ENCODE measurements at places on chromosomes 7 and 10.

- no peak for DNase-seq
These were observed 1.2 kb upstream of the MAD1L1 start for GRCh38 chr7:2233926-2234325.

GRCh38 chr10:69061305-69062161, 26.4 kb upstream of the SRGN start:
- peak; percentile 37 for DNase-seq

DNA sequence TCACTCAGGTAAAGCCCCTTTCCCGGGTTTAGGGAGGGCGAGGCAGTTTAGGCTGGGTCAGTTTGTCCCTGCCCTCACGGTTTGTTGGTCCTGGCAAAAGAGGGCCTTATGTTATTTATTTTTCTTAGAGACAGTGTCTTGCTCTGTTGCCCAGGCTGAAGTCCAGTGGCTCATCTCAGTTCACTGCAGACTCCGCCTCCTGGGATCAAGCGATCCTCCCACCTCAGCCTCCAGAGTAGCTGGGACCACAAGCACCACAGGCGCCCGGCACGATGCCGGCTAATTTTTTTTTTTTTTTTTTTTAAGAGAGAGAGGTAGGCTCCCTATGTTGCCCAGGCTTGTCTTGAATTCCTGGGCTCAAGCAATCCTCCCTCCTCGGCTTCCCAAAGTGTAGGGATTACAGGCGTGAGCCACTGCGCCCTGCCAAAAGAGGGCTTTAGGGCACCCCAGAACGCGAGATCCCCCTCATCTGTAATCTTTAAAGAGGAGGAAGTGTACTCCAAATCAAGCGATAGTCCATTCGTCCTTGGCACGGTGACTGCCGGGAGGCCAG, 626 bp upstream of the BMS1 start:
- DNase-seq, result no peak

DNA sequence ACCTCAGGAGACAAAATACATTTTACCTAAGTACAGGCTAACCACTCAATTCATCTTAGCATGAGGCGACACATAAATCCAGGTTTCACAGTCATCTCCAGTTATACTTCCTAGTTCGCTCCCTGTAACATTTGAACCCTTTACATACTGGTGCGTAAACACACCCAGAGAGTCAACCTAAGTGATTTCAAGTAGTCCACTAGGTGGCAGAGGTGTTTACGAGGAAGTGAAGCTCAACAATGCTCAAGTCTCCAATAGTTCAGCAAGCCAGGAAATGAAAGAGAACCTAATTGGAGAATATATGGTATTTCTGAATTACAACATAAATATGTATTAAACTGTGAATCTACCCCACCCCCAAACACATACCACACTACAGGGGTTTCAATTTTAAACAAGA, 76.3 kb upstream of the ABCB5 start:
- no peak for DNase-seq

DNA sequence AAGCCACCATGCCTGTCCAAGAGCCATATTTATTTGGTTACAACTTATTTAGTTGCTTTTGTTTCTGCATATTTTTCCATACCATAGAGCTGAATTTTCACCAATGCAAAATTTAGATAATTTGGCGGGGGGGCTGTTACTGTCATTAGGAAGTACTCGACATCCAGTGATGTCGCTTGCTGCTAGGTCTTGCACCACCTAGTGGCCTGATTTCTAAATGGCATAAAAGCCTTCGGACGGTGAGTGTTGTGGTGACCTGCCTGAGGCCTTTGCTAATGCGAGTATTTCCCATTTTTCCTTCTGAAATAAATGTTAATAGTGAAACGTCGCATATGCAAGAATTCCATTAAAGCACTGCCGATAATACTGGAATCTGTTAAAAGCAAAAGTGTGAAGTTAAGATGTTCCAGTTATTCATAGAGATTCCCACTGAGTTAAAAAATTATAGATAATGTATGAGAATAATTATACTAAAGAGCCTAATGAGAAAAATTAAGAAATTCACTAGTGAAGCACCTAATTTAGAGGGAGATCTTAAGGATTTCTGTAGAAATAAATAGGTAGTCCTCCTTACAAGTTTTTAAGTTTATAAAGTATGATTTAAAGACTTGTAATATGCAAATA, 86.1 kb upstream of the DNAJB6 start:
- peak; percentile 49 for DNase-seq

GRCh38 chr10:8403711-8404371, 349.4 kb downstream of the GATA3 start:
- DNase-seq, result no peak

DNA sequence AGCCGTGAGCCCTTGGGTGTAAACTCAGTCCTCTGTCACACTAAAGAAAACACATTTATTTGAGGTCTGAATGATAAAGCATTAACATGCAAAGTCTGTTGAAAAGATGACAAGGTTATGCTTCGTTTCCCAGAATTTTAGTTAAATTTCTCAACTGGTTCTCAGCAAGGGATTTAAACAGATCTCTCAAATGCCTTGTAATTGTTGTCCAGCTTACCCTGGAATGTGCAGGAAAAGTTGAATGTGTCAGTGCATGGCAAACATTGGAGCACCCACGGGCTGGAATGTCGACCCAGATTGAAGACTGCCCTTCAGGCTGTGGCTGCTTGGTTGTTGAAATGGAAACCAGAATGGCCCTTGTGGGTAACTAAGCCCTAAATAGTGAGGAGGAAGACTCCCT, 191.8 kb downstream of the TRIL start:
- no peak for DNase-seq

- DNase-seq, result no peak
These were observed 173.9 kb downstream of the TNS3 start for GRCh38 chr7:47407821-47408674.

GRCh38 chr7:46834921-46835320, 747.0 kb downstream of the TNS3 start:
- no peak for DNase-seq

- peak; percentile 10 for DNase-seq
These were observed 171.5 kb upstream of the SP4 start for GRCh38 chr7:21256310-21256877.
